ENCODE measurements at places on chromosomes 1 and 21. TPM values are rescaled to one million over a fixed set of nuclear protein-coding genes. Genes with fewer than 3 reads are reported as not detected.

CD84 gene
- total RNA-seq, result 1.2 TPM

SMIM12 gene
- 40.4 TPM for total RNA-seq

GBP6 gene
- total RNA-seq, result 430 TPM

KRTAP15-1 gene
- not detected for total RNA-seq

IGSF9 gene
- 13.0 TPM for total RNA-seq

CAMK1G gene
- total RNA-seq, result not detected

SH2D5 gene
- 0.64 TPM for total RNA-seq

KCNE1 gene
- total RNA-seq, result 0.28 TPM

Measured in esophagus mucosa (tissue), 1 donor.